ENCODE measurements at places on chromosomes 7 and 10.

GRCh38 chr10:108850138-108850854 lies 1073.0 kb downstream of the XPNPEP1 start:
- DNase-seq: no peak

- DNase-seq: no peak
These were observed 776 bp upstream of the XPNPEP1 start for GRCh38 chr10:109924087-109924486.

GRCh38 chr10:75772153-75772887 lies 340.9 kb downstream of the LRMDA start:
- no peak for DNase-seq

GRCh38 chr10:62302760-62303159 lies 34.1 kb upstream of the RTKN2 start:
- DNase-seq: no peak

GRCh38 chr10:12782537-12782936 lies 219.0 kb downstream of the CCDC3 start:
- DNase-seq: peak; percentile 38

DNA sequence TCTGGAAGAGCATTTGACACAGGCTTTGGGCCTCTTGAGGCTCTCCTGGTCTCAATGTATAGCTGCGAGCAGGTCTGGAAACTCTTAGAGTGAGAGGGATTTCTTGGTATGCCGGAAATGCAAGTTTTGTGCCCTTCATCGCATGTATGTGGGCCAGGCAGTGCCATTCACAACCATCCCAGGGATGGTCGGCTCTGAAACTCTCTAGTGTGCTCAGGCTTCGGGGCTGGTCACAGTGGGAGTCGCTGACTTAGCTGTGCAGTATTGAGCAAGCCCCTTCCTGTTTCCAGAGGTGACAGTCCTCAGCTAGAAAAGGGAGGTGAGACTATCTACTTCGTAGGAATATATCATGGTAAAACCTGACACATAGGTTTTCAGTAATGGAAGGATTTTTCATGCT lies 2.0 kb upstream of the AOAH start:
- DNase-seq: no peak

GRCh38 chr7:151007469-151007898 lies 16.7 kb downstream of the NOS3 start:
- DNase-seq: no peak

DNA sequence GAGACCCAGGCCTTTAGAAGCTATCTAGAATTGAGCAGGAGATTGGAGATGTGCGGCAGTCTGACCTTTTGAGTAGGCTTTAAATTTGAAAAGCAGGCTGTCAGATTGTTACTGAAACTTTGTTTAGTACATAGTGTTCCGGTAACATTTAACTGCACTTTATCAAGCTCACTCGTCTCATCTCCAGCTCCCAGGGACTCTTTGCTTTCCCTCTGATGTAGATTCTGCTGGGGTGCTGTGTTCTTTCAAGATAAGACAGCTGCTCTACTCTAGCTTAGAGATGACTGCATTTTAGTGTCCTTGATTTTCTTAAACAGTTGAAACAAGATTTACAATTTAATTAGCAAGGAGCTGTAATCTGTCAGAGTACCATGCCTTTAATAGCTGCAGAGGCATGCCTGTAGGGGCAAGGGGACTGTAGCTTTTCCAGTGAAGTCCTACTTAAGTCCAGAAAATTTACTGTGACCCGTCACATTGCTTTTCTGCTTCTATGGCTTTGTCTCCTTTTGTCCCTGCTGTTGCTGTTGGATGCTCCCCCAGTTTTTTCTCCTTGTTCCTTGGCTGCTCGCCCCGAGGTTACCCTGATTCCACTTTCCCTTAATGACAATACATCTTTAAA lies 56.4 kb upstream of the MTPN start:
- no peak for DNase-seq

DNA sequence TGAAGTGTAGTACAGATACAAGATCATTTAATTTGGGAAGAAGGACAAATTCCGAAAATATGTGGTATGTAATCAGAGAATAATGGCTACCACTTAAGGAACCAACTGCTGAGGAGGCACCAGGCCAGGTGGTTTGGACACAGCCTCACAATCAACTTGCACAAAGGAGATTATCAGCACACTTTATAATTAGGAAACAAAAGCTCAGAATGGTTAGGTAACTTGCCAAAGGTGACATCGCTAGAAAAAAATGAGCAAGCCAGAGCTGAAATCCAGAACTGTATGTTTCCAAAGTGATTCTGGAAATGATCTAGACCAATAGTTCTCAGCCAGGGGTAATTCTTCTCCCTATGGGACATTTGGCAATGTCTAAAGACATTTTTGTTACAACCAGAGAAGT lies 36.6 kb downstream of the ERCC6 start:
- DNase-seq: no peak

- DNase-seq: no peak
These were observed 159.0 kb downstream of the PLXNA4 start for GRCh38 chr7:132417103-132417906.

- DNase-seq: no peak
These were observed 47.7 kb downstream of the LRRN3 start for GRCh38 chr7:111138586-111138985.

- DNase-seq: no peak
These were observed 349.1 kb downstream of the RPS24 start for GRCh38 chr10:78382772-78383171.

DNA sequence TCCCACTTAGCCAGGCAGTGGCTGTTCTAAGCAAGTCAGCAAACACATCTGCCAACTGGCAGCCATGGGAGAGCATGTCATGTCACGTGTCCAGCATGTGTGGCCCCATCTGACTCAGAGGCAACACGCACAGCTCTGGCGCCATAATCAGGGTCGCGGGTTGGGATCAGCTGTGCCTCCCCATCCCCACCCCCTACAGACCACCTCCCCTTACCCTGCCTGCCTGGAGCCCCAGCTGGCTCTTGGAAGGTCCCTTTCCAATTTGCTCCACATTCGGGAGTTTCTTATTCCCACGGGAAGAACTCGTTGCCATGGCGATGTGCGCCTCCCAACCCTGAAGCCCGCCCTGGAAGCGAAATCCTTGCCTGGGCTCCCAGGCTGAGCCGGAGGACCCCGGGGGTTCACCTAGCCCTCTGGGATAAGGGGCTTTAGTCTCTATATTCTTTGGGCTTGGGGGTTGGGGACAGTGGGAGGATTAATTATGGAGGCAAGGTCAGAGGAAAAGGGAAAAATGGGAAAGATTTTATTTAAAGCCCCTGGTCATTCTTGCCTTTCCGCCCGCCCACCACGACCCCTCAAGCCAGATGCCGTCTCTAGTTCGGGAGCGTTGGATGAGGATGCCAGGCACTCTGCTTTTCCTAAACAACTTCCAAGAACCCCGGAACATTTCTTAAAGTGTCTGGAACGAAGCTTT lies 283.7 kb downstream of the ZEB1 start:
- no peak for DNase-seq

GRCh38 chr7:158431055-158431940 lies 156.3 kb downstream of the PTPRN2 start:
- DNase-seq: no peak

GRCh38 chr7:27575613-27576012 lies 87.1 kb downstream of the HIBADH start:
- no peak for DNase-seq

DNA sequence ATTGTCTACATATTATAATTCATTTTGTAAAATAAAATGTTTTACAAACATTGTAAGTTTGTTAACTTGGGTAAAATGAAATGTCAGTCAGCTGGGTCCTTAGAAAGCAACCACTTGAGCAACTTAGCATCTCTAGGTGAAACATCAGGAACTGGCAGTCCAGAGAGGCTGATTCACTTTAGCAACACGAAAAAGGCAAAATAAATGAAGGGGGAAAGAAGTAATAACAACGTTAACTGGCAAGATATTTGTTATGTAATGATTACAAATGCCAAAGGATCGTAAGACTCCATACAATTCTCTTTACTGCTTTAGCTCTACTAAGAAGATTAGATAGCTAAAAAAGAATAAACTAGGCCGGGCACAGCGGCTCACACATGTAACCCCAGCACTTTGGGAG lies 5.0 kb downstream of the PDZD8 start:
- DNase-seq: no peak

DNA sequence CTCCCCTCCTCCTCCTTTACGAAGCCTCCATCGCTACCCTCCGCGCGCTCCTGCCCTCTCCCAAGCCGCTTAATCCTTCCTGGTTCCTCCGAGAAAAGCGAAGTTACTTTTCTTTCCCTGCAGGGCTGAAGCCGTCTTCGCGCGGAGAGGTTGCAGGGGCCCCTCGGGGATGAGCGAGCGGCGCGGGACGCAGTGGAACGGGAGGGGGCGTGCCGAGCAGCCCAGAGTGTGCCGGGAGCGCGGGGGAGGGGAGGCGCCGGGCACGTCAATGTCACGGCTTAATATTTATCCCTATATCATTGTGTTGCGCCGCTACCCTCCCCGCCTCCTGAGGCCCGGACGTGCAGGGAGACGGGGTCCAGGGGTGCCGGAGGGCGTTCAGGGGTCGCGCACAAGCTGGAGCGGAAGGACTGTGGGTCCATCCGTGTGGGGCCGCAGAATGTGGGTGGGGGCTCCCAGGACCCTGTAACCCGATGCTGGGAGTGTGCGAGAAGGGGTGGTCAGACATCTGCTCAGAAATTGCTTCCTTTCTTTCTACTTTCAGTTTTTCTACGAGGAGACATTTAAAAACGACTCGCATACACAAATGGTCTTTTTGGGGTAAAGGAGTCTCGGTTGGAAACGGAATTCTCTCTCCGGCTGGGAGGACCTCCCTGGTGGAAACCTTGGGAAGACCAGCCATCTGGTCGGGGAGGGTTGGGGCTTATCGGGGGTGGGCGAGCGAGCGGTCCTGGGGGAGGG lies 2.4 kb downstream of the CDK6 start:
- DNase-seq: peak; percentile 78

DNA sequence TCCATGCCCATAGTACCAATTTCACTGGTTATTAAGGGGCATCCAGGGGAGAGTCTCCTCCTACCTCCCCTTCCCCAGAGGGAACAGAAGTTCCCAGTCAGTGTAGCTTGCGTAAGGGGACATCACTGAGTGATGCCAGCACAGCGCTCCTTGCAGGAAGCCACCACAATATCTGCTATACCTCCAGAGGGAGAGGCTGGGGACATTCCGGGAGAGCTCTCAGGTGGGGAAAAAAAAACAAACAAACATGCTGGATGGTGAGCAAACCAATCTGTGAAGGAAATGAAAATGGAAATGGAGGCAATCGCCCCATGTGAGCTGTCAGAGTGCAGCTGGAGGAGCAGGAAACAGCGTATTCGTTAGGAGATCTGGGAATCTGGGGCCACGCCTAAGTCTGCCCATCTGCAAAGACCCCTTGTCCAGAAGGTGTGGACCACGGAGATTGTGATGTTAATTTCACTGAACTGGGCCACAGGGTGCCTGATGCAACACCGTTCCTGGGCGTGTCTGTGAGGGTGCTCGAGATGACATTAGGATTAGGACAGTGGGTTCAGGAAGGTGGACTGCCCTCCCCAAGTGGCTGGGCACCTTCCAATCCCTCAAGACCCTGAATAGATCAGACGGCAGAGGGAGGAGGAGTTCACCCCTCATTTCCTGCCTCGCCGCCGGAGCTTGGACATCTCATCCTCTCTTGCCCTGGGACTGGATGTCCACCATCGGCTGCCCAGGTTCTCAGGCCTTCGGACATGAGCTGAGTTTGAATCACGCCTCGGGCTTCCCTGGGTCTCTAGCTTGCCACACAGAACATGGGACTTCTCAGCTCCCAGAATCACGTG lies 30.5 kb downstream of the GNA12 start:
- no peak for DNase-seq

Data from stimulated activated CD4-positive, alpha-beta T cell treated with anti-CD3 and anti-CD28 coated beads, TNF-alpha, amount 100 ng/mL, for 24 hours (primary cell).